Suppressor macrophage (primary cell): ENCODE measurements at places on chromosomes 6 and 20.

DNA sequence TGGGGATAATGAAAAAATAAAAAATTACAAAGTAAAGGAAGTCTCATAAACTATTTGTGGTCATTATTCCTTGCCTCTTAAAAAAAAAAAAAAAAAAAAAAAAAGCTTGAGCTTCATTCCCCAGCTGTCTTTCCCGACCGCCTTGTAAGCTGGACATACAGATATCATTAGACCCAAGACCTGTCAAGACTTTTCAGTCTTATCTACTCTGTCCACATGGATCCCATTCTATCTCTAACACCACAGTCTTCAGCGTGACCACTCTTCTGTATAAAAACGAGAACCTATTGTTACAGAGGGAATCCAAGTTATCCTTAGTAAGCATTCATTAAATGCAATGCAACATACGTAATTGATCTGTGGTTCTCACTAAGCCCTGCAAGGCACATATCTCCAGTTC, 423.5 kb downstream of the MEI4 start:
- no peak for DNase-seq

DNA sequence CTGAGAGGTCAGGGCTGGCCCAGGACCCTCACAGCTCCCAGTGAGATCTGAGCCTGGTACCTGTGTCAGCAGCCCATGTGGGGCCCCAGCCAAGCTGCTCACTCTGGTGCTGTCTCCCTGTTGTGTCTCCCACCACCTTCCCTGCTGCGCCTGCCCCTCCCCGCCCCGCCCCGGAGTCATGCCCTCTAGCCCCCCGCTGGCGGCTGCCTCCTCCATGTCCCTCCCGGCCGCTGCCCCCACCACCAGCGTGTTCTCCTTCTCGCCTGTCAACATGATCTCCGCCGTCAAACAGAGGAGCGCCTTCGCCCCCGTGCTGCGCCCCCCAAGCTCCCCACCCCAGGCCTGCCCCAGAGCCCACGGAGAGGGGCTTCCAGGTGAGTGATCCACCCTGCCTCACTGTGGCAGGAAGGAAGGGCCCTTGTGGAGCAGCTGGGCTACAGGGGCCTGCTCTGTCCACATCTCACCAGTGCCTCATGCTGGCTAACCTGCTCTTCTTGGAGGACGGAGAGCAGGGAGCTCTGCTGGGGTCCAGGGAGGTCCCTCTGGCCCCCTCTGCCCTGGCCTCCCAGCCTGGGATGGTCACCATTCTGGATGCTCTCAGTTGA, 44.9 kb downstream of the CPXM1 start:
- DNase-seq, result no peak

GRCh38 chr6:141561154-141561553, 571.6 kb upstream of the GJE1 start:
- no peak for DNase-seq

DNA sequence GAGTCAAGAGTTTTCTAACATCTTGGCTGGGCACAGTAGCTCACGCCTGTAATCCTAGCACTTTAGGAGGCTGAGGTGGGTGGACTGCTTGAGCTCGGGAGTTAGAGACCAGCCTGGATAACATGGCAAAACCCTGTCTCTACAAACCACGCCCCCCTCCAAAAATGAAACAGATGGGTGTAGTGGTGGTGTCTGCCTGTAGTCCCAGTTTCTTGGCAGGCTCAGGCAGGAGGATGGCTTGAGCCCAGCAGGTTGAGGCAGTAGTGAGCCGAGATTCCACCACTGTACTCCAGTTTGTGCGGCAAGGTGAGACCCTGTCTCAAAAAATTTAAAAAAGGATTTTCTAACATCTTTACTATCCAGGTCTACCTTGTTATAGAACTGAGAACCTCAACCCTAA, 22.0 kb downstream of the FAM8A1 start:
- DNase-seq, result no peak

GRCh38 chr6:34572021-34572420, 15.9 kb upstream of the SPDEF start:
- DNase-seq, result no peak

GRCh38 chr6:3737831-3738210, 13.7 kb downstream of the PXDC1 start:
- DNase-seq, result no peak

DNA sequence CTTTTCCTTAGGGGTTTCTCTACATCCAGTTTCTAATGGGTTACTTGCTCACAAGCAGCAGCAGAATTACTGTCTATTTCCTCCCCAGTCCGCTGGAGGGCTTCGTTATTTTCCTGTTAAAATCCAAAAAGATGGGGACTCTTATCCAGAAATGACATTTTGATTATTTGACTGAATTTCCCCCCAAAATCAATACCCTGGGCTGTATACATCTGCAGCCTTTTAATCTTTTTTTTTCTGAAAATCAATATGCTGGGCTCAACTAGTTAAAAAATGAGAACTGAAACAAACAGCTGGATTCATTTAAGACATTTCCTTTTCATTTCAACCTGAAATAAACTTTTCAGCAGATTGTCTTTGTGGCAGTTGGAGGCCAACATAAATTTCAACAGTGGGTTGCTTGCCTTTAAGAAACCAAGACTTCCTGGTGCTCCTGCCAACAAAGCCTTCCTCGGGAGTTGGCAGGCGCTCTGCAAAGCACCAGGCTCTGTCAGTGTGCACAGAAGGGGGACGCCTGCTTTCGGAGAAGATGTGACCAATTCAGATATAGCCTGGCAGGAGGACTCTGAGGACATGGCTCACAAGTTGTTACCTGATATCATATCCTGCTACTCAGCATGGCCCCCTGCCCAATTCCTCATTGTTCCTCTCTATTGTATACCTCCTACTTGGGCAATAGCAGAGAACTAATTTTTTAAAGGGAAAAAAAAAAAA, 204.7 kb upstream of the ARG1 start:
- peak; percentile 43 for DNase-seq

DNA sequence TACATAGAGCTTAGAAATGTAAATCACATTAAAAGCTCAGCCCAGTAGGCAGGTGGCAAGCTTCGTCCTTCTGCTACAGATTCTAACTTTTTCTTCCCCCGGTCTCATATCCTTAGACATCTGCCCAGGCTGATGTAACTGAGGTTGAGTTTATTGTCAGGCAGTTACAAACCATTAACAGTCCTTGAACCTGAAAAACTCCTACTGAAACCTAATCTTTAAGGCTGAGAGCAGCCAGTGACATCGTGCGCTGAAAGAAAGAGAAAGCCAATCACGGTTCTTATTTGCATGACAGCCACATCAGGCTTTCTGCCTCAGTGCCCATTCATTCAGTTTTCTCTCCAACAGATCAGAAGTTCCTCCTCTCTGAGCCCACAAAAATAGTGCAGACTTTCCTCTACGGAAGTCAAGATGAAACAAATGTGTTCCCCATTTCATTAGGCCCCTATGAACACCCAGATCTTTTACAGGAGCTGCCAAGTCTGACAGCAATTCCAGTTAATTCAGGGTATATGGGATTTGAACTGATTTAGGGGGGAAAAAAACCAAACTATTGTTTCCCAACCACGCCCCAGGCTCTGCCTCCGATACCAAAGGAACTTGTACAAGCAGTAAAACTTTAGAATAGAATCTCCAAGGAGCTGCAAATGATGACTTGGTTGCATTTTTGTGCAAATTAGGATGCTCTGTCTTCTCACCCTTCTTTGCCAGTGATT, at the start of gene NHSL1:
NHSL1 (minus strand) TSS at position 192 of the 716 bp plus-strand sequence. CDS start 204 bp downstream, outside the sequence.
- DNase-seq, result peak; percentile 63

GRCh38 chr6:18115356-18115755, 7.1 kb downstream of the NHLRC1 start:
- DNase-seq, result no peak

DNA sequence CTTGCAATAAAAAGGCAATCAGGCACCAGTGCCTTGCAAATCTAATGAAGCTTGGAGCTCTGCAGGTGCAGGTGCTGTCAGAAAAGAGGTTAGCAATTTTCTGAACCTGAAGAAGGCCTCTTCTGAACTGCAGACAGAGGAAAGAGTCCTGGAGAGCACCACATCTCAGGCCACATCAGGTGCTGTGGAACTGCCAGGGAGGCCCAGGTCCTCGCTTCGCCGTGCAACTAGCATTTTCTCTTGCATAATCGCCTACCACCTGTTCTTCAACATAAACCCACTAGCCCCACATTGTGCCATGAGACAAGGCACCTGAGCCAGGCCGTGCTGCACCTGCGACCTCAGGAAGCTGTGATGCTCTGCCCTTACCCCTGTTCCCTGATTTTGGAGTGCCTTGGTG, 187.6 kb downstream of the DTNBP1 start:
- no peak for DNase-seq

DNA sequence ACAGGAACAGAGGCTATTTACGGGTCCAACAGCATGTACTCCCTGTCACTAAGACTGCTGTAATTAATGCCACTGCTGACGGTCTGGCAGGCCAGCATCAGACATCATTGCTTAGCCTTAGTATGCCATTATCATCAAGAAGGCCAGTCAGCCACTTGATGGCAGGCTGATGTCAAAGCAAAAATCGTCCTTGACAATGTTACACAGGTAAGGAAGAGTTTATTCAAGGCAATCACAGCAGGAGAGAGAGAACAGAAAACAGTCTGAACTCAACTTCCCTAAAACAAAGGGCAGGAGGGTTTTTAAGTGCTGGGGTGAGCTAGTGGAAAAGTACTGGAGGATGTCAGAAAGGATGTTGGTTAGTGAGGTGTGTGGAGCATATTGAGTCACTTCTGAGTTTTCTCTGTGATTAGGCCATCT, 25.1 kb downstream of the FKBP1C start:
- DNase-seq, result no peak

GRCh38 chr20:24006626-24007025, 18.0 kb upstream of the GGTLC1 start:
- DNase-seq, result no peak

DNA sequence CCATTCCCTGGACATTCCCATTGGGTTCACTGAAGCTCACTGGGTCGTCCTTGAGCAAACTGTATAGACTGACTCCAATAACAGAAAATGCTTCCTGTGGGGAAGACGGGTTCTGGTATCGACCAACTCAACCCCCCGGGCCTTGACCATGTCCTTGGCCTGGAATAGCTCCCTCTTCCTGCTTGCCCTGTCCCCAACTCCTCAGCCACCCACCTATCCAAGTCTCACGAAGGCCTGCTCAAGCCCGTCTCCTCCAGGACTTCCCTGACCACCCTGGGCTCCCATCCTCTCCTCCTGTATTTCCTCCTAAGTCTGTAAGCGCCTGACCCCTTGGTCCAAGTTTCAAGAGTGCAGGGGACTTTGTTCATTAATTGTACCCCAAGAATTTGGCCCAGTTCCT, 2.8 kb upstream of the HMGA1 start:
- DNase-seq, result no peak

DNA sequence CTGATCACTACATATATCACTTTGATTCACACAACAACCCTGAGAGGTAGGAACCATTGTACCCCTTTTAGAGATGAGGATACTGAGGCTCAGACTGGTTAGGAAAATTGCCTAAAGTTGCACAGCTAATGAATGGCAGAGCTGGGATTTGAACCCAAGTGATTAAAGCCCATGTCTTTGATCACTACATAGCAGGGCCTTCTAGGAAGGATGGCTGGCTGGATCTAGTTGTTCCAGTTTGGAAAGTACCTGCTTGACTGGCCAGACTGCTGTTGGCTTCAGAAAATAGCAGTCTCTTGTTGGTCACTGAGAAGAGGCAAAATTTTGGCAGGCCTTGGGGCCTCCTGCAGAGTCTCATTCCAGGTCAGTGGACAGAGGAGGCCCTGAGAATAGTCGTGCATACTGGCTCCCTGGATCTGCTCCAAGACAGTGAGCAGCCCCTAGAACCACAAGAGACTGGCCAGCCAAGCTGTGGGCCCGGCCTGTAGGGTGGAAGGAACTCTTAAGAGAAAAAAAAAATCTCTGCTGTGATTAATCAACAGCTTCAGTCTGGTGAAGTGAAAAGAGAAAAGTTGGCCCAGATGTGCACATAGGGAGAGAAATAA, 17.5 kb downstream of the PPARD start:
- peak; percentile 48 for DNase-seq

DNA sequence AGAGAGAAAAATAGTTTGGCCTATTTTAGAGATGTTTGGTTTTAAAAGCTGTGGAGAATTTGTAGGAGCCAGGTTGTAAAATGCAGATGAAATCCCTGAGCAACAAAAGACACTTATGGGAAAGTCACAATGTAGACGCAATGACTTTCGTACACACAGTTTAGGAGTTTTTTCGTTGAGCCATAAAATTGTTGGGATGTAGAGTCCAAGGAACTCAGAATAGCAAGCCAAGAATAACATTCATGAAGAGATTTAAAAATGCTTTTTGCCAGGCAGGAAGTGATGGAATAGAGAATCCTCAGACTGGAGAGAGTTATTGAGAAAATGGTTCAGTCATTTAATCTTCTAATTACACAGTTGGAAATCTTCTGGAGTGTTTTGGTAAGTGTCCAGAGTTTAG, 11.5 kb upstream of the PROKR2 start:
- DNase-seq, result no peak

DNA sequence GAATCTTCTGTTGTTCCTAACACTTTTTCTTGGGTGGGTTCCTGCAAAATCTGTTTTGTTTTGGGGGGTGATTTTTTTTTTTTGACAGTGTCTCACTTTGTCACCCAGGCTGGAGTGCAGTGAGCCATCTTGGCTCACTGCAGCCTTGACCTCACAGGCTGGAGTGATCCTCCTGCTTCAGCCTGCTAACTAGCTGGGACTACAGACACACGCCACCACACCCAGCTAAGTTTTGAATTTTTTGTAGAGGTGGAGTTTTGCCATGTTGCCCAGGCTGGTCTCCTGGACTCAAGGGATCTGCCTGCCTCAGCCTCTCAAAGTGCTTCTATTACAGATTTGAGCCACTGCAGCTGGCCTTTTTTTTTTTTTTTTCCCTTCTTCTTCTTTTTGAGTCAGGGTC, 60.5 kb upstream of the SNAP91 start:
- DNase-seq, result no peak

GRCh38 chr20:17558154-17558940, 11.5 kb upstream of the DSTN start:
- peak; percentile 71 for DNase-seq

DNA sequence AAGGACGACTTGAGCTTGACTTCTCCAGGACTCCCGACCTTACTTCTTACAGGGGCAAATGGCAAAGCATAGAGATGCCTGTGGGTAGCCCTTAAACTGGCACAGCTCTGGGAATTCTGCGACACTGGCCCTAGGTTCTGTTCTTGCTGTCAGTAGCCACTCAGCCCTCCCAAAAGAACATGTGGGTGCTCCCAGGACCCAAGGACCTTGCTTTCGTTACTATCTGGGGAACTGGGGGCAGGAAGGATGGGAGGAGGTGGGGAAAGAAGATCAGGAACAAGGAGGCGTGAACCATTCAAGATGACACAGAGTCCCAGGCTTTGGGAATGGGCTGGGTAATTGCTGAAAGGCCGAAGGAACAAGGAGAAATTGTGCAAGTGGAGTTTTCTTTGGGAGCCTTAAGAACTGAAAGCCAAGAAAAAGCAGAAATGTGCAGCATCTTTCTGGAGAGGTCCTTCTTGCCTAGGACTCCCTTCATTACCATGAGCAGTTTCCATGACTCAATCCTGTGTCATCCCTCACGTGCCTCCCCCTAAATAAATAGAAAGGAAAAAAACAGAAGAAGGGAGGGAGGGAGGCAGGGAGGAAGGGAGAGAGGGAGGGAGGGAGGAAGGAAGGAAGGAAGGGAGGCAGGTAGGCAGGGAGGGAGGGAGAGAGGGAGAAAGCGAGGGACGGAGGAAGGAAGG, 284.6 kb upstream of the FOXQ1 start:
- no peak for DNase-seq

GRCh38 chr6:115817161-115817560, 243.5 kb downstream of the FRK start:
- no peak for DNase-seq

GRCh38 chr6:148250975-148251685, 91.5 kb upstream of the SASH1 start:
- DNase-seq, result peak; percentile 18
